ENCODE measurements at places on chromosomes 7 and 10.

GRCh38 chr7:27141923-27142579, 1.4 kb downstream of the HOXA5 start:
- DNase-seq = no peak

DNA sequence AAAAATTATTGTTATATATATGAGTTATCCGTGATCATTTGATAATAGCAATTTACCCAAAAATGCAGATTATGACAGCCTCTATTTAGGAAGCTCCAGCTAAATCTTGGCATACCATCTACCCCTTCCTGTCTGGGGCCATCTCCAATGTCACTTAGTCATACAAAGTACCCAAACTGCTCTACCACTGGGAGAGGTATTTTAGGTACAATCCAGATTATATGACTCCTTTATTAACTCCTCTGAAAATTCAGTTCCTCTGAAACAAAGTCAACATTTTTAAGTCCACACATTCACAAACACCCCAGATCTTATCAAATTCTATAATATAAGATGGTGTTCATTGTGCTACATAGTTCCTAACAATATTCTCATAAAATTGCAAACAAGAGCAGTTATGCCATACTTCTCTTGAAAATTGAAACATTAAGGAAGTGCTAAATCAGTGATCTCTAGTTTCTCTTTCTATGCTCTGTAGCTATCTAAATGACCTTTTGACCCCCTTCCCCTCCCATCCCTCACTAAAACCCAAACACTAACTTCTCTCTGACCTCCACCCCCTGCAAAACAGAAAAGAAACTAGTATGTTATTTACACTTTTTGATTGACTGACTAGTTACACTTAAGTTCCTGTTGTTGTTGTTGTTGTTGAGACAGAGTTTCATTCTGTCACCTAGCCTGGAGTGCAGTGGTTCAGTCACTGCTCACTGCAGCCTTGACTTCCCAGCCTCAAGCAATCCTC, 16.4 kb downstream of the HOXA1 start:
- no peak for DNase-seq

DNA sequence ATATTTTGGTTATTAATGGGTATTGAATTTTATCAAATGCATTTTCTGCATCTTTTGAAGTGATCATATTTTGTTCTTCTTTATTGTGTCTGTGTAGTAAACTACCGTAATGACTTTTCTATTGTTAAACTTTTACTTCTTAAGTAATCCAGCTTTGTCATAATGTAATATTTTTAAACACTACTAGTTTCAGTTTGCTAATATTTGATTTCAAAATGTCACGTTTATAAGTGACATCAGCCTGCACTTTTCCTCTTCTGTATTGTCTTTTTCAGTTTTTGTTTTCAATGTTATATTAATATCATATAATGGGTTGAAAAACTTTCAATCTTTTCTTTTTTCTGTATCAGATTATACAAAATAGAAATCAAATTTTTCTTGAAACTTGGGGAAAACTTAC, 71.6 kb upstream of the ANKRD1 start:
- no peak for DNase-seq

GRCh38 chr7:151347200-151347599, 5.6 kb downstream of the NUB1 start:
- no peak for DNase-seq

- no peak for DNase-seq
These were observed 6.1 kb upstream of the SAR1A start for GRCh38 chr10:70176441-70176840.

All from AG10803 (cell line).